ENCODE measurements at places on chromosomes 7 and 10.

DNA sequence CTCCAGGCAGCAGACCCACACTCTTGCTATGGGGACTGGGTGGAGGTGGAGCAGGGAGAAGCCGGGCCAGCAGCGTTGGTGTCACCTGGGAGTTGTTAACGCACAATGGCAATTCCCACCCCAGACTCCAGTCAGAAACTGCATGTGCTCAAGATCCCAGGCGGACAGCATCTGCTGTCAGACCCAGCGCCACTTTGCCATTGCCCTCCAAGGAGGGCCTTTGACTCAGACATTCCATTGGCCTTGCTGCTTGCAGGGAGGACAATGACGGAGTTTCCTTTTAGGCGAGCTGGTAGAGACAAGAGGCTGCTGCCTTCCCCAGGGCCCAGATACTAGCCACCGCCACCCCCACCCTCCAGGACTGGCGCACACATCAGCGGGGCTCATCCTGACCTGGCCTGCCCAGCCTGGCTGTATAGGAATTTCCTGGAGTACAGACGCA lies 34.5 kb downstream of the ZNF775 start:
- no peak for DNase-seq

DNA sequence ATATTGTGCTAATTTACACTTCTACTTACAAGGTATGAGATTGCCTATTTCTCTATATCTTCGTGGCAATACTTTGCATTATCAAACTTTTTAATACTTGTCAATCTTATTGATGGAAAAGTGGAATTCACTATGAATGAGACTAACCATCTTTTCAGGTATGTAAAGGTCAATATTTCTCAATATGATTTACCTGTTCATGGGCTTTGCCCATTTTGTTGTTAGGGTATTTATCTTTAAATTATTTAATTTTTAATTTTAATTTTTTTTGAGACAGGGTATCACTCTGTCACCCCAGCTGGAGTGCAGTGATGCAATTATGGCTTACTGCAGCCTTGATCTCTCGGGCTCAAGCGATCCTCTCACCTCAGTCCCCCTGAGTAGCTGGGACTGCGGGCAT lies 47.8 kb upstream of the LCOR start:
- DNase-seq = no peak

DNA sequence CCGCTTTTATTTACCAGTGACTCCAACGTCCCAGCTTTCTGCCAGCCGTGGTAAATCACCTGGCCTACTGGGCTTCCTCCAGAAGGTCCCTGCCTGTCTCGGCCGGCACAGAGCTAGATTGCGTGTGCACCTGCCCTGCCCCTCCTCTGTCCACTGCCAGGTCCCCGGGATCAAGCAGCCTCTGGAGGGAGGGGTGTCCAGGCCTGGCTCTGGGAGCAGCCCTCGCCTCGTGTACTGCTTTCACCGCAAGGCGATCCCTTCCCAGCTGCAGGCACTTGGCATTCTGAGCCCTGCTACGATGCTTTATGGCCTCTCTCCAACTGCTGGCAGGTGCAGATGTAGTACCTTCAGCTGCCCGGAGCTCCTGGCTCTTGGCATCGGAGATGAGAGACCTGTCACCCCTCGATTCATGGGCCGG lies 7.4 kb downstream of the SLC29A3 start:
- DNase-seq = no peak

DNA sequence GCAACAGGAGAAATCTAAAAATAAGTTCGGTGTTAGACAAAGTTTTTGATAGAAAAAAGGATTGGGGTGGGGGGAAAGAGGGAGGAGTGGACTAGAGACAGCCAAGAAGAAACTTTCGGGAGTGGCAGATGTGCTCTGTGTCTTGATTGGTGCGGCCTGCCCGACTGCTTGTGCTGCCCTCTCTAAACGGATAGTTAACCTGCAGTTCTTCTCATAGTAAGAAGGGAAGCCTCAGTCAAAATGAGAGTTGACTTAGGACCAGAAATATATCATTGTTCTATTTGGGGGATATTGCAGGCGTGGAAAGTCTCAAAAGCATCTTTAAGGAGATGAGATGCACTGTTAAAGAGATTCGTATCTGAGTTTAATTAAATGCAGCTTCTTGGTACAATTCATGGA lies 39.3 kb downstream of the UBE3C start:
- no peak for DNase-seq
